NCI-H1092 treated with DMSO at 0.1 percent for 48 hours (cell line): ENCODE measurements at places on chromosomes 5 and 9.

DNA sequence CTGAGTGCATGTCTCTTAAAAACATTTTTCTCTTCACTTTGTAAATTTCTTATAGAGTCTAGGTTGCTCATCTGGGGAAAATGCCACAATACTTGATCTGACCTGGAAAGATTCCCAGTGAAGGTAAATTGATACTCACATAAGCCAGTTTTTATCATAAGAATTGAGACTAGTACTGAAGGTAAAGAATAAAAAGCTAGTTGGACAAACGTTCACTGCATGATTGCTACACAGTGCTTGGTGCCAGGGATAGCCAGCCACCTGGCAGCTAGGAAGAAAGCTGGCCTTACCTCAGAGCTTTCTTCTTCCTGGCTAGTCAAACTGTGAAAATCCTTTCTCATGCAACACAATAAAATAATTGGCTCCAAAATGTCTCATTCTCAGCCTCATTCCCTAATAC, 77.1 kb downstream of the MUSK start:
- peak; percentile 63 for DNase-seq

GRCh38 chr9:82939451-82939850, 123.5 kb downstream of the RASEF start:
- peak; percentile 70 for DNase-seq

- peak; percentile 73 for DNase-seq
Measured at GRCh38 chr5:171469326-171469725, 49.9 kb downstream of the FGF18 start.

DNA sequence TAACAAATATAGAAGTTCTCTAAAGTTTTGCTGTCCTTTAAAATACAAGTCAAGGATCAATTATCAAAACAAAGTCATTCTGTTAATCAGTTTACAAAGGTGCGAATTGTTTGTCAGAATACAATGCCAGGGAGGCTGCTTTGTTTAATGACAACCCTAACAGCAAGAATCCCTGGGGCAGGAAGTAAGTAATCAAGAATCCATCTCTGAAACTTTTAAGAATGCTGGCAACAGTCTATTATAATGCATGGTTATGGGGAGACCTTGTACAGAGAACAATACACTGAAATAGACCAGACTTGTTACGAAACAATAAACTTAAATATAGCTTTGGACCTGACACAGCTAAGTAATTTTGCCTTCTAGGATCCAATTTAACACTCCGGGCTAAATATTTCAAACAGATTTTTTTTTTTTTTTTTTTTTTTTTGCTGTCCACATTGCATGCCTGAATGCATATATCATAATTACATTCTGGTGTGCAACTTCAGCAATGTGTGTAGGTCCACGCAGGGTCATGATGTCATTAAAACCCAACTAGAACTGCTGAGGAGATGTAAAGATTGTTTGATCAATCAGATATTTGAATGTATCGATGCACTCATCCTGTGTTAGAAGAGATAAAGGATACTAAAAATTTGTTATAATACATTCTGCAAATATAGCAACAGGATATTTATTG, 421.3 kb downstream of the CETN3 start:
- DNase-seq = no peak

DNA sequence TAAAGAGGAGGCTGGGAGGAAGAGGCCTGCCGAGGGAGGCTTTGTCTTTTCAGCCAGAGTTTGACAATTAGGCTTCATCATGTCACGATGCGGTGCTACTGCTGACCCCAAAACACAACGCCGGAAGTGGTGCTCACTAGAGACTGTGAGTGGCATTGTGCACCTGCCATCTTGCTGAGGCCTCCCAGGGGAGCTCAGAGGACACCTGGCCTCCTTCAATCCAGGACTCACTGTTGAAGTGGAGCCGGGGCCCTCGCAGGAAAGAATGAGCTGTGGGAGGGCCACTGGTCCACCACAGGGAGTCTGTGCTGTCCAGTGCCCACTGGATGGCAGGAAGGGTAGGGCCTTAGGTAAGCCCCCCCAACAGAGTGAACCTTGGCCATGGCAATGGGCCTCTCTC, 12.7 kb upstream of the SLC25A48 start:
- peak; percentile 39 for DNase-seq

DNA sequence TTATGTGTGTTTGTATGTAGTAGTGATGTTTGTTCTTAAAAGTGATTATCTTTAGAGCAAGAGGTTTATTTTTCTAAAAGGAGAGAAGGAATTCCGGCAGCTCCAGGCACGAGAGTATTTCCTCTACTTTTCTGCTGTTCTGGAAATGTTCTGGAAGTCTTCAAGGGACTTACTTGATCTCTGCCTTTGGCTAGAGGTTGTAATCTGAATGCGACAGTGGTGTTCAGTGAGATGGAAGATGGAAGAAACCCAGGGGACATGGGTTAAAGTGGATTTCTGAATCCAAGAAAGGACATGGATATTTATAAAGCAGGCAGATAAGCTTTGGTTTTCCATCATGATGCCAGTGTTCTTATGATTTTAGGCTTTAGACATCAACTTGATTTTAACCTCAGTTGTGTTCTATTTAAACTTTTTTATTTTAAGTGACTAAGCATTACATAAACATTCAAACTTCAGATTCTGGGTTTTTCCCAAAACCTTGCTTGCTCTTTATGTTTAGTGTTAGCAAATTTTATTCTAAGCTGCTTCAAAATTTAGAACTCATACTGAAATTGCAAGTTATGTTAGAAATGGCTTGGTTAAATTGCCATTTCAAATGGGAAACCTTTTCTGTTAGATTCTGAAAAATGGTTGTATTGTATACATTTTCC, 3.6 kb downstream of the GPR21 start:
- DNase-seq = no peak

DNA sequence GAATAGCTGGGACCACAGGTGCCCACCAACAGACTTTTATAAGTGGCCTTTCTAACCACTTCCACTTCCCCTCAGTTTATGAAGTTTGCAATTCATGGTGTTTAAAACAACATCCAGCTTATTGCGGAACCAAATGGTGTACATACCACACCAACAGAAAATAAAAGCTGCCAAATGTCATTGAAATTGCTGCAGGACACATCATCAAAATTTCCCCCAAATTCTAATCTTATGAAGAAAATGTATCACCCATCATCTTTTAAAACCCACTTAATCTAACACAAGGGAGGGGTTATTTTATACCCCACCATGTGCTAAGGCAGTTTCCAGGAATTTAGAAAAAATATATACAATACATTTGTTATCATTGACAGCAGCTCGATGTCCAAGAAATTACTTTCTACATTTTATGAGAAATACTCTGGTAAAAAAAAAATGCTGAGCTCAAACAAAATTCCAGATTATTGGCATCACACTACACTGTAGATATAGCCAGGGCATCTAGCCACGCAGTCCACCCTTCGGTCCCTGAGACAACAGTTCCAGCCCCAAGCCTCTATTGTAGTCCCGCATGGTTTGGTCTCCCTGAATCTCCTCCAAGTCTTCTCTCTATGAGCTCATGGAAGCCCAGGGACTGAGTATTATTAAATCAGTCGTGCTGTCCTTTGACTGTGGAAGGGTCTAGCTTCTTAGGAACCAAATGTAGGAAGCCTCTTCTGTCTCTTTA, 372.8 kb upstream of the SLC30A5 start:
- DNase-seq = no peak

DNA sequence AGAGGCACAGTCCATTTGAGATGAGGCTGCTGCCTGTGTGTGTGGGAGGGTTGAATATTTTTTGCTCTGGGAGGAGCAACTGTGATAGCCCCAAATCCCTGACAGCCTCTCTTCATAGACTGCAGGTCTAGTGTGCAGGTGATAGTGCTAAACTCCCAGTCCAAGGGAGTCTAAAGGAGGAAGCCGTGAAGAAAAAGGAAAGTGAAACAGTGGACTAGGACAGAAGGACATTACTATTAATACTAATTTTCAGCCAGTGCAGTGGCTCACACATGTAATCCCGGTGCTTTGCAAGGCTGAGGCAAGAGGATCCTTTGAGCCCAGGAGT, 295.0 kb downstream of the PDE4D start:
- DNase-seq = no peak

DNA sequence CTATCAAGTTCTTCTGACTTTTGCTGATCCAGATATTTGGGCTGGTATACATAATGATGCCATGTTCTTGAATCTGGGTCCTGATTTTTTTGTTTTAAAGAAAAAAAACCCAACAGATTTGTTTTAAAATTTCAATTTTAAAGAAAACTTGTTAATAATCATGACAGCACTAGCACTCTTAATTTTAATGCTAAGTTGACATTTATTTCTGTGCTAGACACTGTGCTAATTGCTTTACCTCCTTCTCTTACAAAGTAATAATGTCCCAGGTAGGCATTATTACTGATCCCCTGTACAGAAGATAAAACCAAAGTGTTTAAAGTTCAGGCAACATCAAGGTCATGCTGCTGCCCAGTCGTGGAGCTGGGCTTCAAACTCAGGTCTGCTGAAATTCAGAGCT, 101.9 kb downstream of the ZNF608 start:
- DNase-seq = no peak

DNA sequence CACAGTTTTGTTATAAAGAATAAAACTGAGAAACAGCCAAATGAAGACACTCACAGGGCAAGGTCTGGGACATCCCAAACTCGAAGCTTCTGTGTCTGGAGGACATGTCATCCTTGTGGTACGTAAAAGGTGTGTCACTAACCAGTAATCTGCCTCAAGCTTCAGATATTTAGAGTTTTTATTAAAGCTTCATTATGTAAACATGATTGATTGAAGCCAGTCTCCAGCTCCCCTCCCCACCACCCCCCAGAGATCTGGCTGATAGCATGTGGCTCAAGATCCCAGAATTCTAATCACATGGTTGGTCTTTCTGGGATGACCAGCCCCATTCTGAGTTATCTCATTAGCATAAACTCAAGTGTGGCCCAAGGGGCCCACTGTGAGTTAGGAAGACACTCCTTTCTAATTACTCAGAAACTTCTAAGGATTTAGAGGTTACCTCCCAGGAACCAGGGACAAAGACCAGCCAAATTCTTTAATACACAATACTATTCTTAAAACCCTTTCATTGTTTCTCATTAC, 31.4 kb upstream of the ERAP1 start:
- no peak for DNase-seq

DNA sequence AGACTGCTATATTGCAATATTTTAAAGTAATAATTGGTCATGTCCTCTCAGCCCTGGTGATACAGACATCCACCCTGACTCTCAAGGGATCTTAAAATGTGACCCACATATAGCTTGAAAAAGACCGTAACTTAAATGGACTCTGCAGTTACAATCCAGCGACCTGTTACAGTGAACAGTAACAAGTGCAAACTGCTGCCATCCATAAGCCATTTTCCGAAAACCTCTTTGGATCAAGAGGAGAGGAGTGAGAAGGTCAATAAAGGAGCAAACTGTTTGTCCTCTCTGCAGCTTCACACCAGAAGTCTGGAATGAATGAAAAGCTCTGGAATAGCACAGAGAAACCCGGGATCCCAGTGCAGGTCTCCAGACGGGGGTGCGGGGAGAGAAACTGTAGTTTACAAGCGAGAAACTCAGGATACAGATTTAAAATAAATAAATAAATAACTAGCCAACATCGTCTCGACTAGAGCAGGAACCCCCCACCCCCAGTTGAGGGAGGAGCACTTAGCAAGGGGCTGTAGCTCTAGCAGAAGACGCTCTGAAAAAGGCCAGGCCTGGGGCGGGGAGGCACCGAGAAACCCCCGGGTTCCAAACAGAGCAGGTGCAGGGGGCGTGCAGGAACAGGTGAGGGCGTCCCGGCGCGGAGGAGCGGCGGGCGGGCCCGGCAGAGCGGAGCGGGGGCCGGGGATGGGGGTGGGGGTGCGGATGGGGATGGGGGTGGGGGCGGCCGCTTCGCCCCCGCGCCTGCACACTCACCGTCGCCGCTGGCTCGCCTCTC, 572 bp downstream of the ZDHHC21 start:
- peak; percentile 65 for DNase-seq

DNA sequence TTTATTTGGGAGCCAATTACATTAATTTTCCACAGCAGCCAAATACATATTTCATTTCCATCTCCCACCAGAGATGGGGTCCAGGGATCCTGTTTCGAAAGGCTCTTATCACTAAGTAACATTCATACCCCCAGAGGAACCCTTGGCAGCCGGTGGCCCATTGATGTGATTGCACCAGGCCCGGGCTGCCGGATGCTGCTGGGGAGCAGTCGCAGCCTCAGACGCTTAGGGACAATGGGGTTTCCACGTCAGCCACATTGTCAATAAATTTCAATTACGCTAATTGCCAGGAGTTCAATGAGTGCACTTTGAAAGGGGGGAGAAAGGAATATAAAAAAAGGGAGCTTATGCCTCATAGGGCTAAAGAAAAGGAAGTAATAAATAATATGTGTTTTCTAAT, 478.8 kb upstream of the ADAMTS16 start:
- DNase-seq = no peak

DNA sequence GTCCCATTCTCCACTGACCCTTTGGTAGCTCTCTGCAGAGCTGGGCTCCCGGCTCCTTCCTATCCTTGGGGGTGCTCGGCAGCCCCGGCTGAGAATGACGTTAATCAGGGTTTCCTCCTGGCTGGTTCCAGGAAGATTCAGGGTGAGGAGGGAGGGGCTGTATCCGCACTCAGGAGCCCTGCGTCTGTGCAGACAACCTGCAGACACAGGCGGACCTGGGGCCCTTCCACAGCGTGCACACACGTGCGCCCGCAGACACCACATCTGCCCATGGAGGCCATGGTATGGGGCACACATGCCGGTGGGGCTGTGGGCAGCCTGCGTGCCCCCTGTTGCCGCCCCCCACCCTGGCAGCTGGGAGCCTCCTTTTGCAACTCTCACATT, 66.6 kb upstream of the RNU6ATAC start:
- no peak for DNase-seq

- DNase-seq = no peak
Measured at GRCh38 chr9:136024696-136025316, 63.6 kb upstream of the UBAC1 start.

GRCh38 chr5:33984178-33984577, 315 bp downstream of the SLC45A2 start:
- no peak for DNase-seq

DNA sequence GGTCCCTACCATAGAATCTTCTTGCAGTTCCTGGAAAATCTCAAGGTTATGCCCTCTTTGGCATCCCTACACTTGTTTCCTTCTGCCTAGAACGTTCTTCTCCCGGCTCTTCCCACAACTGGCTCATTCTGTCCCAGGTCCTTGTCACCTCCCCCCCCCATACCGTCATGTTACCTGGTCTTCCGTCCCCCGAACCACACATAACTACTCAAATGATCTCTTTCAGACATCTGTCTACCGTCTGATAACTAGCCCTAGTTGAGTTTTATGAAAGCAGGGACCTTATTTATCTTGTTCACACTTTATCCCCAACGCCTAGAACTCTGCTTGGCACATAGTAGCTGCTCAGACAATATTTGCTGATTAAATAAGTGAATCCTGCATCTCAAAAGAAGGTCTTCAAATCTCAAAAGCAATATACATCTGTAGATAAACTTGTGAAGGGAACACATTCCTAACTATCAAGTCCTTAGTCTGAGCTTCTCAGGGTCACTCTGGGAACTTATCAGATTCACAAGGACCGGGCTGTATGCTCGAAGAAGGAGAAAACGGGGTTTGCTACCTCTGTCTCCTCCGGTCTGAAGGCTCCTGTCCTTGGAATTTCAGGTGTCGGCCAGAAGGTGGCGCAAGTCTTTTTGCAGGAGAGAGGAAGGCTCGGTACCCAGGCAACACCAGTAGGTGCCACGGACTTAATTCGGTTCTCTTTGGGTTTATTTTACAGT, 30.0 kb downstream of the LCP2 start:
- peak; percentile 69 for DNase-seq

- no peak for DNase-seq
Measured at GRCh38 chr5:123283499-123283898, 139.7 kb downstream of the CEP120 start.
